8988T (cell line): ENCODE measurements at places on chromosomes 6 and 20.

GRCh38 chr6:18976966-18977365 lies 589.8 kb downstream of the RNF144B start:
- no peak for DNase-seq

DNA sequence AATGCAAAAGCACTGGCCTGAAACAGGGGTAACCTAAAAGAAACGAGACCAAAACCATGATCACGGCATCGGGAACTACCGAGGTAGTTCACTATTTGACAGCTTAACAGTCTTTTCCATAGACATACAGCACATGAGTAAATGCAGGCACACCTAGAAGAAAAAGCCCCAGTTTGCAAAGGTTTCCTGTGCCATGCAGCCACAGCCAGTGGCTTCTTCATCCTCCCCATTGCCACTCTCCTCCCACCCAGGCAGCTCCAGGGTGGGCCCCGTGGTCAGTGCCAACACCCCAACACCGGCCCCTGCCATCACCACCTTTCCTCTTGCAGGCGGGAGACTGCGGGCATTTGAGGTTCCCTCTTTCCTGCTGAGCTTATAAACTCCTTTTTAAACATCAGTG lies 115.4 kb downstream of the SLC23A2 start:
- no peak for DNase-seq

- no peak for DNase-seq
Measured at GRCh38 chr6:140485740-140486449, 1111.4 kb upstream of the CITED2 start.

GRCh38 chr6:150636808-150637207 lies 37.1 kb downstream of the PLEKHG1 start:
- no peak for DNase-seq

DNA sequence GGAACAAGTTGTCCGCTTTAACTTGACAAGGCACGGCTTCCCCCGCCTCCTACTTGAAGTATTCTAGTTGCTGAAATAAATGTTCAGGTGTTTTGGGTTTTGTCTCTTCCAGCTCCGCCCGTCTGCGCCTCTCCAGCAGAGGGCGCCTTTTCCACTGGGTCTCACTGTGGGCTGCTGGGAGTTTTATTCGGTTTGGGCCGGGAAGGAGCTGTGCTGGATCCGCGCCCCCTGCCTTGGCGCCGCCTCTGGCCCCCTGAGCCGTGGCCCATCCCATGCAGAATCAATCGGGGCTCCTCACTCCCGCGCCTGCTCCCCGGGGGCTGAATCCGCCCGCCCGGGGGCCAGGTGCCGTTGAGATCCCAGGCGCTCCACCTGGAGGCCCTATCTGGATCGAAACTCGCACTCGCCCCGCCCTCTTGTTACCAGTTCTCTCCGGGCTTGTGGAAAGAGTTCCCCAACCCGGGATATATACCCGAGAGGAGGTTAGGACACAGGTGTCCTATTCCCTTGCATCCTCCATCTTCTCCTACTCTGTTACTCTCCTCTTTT lies 51.0 kb upstream of the TCF21 start:
- DNase-seq: peak; percentile 16

DNA sequence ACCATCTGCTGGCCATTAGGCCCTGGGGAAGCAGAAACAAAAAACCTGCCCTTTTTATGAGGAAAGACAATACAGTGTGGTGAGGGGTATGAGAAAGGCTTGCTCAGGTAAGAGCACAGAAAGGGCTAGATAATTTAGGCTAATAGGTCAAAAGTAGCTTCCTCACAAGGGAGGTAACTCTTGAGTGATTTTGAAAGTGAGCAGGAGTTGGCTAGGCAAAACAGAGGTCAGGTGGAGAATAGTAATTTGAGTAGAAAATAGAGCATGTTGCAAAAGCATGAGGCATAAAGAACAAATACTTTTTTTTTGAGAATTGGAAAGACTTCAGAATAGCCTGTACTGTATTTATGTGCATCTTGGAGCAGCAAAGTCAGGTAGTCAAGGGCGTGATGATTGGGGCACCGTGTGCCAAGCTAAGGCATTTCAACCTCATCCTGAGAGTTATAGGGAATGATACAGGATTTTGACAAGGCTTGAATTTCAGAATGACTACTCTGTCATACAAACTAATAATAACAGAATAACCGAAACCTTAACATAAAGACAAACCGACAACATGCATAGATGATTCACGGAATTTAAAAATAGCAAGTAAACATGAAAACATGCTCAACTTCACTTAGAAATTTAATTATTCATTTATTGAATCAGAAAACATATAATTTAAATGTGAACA lies 123.0 kb upstream of the ENPP5 start:
- DNase-seq: no peak
